Activated T-cell treated with anti-CD3 and anti-CD28 coated beads, Interleukin-2, amount 50 U/mL, for 48 hours (primary cell): ENCODE measurements at places on chromosomes 4 and X.

GRCh38 chrX:70044541-70045245 is 5.0 kb downstream of the AWAT2 start:
- DNase-seq: no peak

DNA sequence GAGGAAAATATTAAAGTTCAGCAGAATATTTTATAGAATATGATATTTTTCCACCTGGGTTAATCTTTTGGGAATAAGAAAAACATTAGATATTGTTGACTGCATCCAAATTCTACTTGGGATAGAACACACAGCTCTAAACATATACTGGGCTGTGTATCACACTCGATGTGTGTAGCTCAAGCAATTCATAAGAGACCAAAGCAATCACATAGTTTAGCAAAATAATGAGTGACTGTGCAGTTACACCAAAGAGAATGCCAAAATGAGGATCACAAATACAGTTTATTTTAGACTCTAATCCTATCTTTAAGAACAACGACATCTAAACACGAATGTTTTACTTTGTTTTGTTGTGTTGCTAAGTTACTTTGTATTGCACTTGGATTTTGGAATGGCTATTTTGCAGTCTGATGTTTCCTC is 101.2 kb downstream of the CBR4 start:
- DNase-seq: no peak

GRCh38 chrX:150502979-150503897 is 65.2 kb upstream of the MTM1 start:
- no peak for DNase-seq

DNA sequence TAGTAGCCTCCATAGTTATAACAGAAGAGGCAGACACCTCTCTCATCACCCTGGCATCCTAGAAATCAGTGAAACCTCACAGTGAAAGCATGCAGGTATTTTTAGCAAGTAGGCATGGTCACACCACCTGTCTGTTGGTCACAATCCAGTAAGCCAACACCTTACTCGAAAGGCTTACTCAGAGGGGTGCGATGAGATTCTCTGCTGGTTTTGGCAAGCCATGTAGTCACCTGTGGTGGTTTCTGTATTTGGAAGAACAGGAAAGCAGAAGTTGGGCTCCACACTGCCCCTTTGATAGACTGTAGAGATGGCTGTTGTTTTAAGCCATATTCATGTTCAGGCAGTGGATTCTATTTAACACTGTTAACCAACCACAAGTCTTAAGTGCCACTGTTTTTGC is 134.7 kb downstream of the DCLK2 start:
- no peak for DNase-seq

DNA sequence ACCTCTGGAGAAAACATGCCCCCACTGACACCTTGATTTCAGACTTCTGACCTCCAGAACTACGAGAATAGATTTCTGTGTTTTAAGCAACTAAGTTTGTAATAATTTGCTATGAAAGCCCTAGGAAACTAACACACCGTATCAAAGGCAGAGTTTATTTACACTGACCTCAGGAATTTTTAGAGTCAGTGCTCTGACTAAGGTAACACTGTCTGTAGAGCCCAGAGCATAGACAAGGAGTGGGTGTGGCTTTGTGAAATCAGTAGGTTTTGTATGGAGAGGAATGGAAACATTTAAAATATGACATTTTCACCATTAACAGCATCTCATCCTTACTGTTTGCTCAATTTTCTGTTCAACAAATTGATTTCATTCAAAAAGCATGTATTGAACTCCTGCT is 764.4 kb upstream of the PCDH10 start:
- no peak for DNase-seq

GRCh38 chrX:70969635-70970481 is 39.0 kb upstream of the SLC7A3 start:
- DNase-seq: no peak

DNA sequence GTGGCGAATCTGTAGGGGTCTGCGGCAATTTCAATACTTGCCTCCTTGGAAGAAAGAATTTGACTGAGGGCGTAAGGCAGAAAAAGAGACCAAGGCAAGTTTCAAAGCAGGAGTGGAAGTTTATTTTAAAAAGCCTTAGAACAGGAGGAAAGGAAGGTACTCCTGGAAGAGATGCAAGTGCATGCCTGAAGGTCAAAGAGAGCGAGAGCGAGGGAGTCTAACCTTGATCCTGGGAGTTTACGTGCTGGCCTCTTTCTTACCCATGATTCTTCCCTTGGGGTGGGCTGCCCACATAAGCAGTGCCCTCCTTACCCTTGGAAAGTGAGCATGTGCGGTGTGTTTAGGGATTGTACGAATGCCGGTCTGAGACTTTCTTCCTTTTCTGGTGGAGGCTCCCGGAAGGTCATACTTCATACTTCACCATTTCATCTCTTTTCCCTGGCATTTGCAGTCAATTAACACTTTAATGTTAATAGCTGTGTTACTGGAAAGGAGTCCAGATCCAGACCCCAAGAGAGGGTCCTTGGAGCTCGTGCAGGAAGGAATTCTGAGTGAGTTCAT is 40.0 kb downstream of the ARSD start:
- no peak for DNase-seq

- DNase-seq: no peak
Measured at GRCh38 chr4:5755679-5756078, 44.7 kb downstream of the EVC start.

GRCh38 chr4:87697272-87697671 is 47.2 kb downstream of the DMP1 start:
- no peak for DNase-seq

- no peak for DNase-seq
Measured at GRCh38 chr4:4640692-4641091, 98.8 kb upstream of the STX18 start.

GRCh38 chr4:74830928-74831327 is 36.6 kb upstream of the BTC start:
- no peak for DNase-seq

DNA sequence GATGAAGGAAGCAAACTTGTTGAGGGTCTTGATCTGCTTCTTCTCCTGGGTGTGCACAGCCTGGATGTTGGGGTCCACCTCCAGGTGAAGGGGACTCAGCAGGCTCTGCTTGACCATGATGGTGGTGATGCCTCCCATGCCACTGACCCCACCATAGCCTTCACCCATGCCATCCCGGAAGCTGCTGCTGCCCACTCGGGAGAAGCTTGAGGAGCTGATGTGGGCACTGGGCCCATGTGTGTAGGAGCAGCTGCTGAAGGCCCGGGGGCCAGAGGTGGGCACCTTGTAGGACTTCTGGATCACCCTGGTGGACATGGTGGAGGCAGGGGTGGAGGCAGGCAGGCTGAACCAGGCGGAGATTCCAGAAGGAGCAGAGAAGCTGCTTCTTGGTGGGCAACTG is 432.7 kb upstream of the DIPK2B start:
- no peak for DNase-seq

GRCh38 chrX:78168065-78168464 is 28.6 kb upstream of the TAF9B start:
- DNase-seq: no peak

GRCh38 chr4:68655764-68656444 is 14.5 kb downstream of the UGT2B15 start:
- no peak for DNase-seq

DNA sequence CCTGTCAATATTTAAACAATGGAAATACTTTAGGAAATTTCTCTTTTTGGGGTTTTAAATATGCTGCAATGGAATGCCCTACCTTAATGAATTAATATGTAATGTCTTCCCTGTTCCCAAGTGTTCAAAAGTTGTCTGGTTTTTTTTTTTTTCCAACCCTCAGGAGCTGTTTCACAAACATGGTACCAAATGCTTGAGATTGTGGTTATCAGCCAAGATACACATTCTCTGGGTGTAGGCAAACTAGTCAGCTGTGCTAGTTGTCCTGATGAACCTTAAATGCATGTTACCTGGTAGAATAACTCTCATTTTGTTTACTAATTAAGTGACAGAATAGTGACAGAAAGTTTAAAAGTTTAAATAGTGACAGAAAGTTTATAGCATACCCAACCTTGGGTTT is 50.7 kb downstream of the FHL1 start:
- no peak for DNase-seq

GRCh38 chrX:13747836-13748235 is 13.3 kb downstream of the OFD1 start:
- no peak for DNase-seq

DNA sequence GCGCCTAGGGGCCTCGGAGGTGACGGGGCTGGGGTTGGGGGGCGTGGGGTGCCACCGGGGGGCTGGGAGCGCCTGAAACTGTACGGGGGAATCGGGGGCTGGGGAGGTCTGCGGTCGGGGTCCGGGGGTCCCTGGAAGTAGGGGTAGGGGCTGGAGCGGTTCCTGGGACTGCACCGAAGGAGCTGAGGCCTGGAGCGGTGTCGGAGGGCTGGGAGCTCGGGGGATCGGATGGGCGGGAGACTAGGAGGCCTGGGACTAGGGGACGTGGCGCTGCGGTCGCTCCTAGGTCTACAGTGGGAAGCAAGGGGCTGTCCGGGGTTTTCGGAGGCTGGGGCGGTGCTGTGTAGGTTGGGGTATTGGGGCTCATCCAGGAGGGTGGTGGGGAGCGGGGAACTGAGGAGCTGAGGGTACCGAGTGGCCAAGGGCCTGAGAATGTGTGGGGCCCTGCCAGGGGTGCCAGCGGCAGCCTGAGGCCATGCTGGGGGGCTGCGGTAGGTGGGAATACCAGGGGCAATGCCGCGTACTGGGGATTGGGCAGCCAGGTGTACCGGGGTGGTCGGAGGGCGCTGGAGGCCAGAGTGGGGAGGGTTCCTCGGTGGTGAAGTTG is 562 bp downstream of the AKAP17A start:
- peak; percentile 52 for DNase-seq

- DNase-seq: no peak
Measured at GRCh38 chrX:13552892-13553291, 16.5 kb upstream of the EGFL6 start.
